Forelimb muscle (tissue), 1 donor: ENCODE measurements at places on chromosomes 7 and 10.

GRCh38 chr10:85618841-85619240, 747.8 kb downstream of the GRID1 start:
- no peak for DNase-seq

DNA sequence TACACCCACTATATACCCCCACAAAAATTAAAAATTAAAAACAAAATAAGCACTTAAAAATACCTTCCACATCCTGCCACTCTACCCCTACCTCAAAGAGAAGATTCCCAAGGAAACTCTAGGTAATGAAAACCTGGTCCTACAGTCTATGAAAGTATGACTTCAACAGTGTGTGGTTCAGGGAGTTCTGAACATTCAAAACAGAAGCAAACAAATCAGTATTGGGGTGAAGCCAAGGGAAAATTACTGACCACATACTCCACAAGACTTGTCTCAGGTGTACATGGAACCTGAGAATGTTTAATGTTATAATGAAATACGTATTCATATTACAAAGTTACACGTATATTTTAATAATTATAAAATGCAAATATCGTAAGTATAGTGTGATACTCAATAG, 20.3 kb upstream of the LIPM start:
- no peak for DNase-seq

- no peak for DNase-seq
These were observed 52.5 kb upstream of the FRMD4A start for GRCh38 chr10:14383266-14383665.

DNA sequence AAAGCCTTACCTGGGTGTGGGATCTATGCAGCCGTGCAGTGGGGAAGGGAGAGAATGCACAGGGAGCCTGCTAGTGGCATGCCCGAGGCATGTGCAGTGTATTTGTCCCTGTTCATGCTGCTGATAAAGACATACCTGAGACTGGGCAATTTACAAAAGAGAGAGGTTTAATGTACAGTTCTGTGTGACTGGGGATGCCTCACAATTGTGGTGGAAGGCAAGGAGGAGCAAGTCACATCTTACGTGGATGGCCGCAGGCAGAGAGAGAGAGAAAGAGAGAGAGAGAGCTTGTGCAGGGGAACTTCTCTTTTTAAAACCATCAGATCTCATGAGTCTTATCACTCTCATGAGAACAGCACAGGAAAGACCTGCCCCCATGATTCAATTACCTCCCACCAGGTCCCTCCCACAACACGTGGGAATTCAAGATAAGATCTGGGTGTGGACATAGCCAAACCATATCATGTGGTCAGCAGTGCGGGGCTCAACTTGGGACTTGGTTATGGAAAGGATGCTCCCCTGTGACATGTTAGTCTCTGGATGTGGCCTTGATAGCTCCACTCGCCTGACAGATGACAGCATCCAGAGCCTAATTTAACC, 128.9 kb downstream of the DOCK1 start:
- DNase-seq: no peak

DNA sequence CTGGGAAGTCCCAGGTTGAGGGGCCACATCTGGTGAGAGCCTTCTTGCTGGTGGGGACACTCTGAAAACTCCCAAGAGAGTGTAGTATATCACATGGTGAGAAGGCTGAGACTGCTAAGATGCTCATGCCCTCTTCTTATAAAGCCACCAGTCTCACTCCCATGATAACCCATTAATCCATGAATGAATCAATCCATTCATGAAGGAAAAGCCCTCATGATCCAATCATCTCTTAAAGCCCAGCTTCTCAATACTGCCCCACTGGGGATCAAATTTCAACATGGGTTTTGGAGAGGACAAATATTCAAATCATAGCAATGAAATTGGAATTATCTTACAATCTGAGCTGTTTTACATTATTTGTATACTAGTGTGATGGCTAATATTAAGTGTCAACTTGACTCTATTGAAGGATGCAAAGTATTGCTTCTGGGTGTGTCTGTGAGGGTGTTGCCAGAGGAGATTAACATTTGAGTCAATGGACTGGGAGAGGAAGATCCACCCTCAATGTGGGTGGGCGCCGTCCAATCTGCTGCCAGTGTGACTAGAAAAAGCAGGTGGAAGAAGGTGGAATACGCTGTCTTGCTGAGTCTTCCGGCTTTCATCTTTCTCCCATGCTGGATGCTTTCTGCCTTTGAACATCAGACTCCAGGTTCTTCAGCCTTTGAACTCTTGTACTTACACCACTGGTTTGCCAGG, 14.3 kb upstream of the UBE2D1 start:
- no peak for DNase-seq

DNA sequence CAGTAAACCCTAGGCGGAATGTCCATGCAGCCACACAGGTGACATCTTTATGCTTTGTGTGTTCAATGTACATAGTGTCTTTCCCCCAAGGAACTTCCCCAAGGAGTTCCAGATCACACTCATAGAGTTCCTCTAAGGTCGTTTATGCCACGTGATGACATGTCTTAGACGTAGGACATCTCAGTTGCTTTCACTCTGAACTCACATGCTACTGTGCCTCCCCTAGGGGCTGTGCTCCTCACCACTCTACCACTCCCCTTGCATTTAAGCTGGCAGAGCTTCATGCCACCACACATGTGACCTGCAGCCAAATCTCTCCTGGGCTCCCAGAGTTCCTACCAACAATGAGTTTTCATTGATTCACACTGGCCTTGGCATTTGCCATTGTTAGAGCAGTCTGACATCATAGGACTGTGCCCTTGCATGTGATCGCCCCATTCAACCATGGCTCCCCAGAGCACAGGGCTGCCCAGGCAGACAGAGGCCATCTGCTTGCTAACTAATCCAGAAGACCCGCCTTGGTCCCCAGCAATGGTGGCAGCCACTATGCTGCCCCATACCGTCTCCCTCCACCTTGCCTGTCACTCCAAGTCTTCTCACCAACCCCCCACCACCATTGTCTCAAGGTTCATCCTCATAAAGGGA, 95.3 kb upstream of the MACROH2A2 start:
- DNase-seq: no peak

GRCh38 chr10:62690703-62691102, 113.8 kb upstream of the ADO start:
- no peak for DNase-seq

GRCh38 chr10:119207366-119207666, at the start of gene GRK5:
GRK5 (plus strand) TSS chr10:119207571; CDS start chr10:119207918, 347 bp downstream.
- peak; percentile 95 for DNase-seq

GRCh38 chr7:11082552-11083213, 109.0 kb downstream of the PHF14 start:
- DNase-seq: no peak

- DNase-seq: no peak
These were observed 686 bp upstream of the MIOS start for GRCh38 chr7:7565746-7566650.

- no peak for DNase-seq
These were observed 347.8 kb downstream of the ELMO1 start for GRCh38 chr7:37100735-37101331.

DNA sequence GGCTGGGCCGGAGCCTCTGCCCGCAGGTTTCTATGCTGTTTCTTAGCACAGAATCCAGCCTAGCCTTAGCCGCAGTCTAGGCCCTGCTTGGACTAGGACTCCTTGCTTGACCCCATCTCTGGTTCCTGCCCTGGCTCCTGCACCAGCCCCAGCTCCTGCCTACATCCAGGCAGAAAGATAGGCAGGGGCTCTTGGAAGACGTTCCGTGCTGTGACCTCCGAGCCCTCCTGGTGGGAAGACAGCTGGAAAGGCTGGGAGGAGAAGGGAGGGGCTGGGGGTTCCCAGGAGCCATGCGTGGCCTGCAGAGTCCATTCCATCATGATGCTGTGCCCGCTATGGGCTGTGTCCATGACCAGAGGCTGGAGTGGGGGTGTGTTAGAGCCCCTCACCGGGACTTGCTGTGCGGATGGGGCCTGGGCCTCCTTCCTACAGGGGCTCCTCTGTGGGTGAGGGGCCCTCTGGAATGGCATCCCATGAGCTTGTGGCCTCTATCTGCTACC, 26.2 kb downstream of the RAMP3 start:
- no peak for DNase-seq

DNA sequence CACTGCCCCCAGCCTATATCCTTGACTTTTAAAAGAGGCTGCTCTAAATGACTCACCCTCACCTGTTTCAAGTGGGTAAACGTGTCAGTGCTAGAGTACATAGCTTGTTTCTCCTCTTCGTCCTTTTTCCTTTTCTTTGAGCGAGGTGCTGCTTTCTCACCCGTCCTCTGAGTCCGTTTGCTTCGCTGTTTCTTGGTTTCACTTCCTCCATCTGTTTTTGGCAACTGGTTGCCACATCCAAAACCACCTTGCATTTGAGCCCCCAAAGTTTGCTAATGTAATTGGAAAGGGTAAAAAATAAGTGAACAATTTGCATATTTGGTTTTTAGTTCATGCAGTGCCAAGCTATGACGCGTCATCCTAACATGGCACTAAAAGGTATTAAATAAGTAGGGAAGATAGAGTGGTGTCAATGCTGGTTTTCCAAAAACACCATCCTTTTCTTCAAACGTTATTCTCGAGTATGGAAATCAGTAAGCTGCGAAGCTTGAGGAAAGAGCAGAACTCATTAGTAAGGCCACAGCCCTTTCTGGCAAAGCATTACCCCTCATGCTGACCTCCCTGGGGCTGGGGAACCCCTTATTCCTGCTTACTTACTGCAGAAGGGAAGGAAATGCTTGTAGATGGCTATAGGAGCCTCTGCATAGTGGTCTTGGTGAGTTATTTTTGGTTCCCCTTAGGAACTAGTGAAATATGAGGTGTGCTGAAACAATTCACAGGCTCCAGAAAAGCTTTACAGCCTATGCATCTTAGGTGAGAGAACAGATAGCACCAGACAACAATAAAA, 133.5 kb downstream of the GALNT11 start:
- DNase-seq: no peak

DNA sequence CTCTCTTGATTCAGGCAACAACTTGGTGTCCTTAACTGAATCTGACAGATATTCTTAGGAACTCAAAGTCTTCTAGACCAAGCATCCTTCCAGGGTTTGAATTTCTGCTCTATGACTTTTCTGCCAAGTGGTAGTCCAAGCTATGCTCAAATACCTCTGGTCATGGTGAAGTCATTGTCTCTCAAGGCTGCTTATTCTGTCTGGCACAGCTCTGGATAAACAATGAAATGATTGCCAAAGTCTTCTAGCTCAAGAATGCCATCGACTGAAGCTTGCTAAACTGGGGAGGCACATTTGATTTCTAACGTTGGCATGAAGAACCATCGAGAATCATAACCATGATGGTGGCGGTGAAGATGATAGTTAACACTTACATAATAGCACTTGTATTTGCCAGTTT, 116.2 kb upstream of the MKX start:
- no peak for DNase-seq

DNA sequence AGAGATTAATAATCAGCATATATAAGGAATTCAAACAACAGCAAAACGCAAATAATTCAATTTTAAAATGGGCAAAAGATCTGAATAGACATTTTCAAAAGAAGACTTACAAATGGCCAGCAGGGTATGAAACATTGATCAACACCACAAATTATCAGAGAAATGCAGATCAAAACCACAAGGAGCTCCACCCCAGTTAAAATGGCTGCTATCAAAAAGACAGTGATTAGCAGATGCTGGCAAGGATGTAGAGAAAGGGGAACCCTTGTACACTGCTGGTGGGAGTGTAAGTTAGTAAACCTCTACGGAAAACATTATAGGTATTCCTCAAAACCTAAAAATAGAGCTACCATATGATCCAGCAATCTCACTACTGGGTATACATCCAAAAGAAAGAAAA, 128.0 kb upstream of the CACUL1 start:
- DNase-seq: no peak

- no peak for DNase-seq
These were observed 156.9 kb upstream of the PCBD1 start for GRCh38 chr10:71045204-71045809.

DNA sequence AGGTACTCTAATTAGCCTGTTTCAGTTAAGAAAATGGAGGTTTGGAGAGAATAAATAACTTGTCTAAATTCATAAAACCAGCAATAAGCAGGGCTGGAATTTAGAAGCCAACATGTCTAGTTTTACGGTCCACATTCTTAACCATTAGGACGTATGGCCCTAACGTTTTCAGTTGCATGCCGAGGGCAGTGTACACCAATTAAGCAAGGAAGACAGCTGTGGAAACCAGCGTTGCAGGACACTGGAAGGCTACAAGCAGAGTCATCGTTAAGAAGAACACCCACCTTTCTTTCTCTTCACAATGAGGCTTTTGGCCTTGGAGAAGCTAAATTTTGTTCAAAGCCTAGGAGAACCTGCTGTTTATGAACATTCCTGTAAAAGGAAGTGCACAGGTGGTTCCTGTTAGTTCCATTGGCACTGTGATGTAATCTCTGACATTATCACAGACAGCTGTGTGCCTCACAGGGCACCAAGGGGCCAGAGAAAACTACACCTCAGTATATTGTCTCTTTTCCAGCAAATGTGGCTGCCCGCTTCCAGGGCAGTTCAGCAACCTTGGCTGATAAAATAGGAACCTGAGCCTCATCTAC, 21.0 kb downstream of the MPP7 start:
- no peak for DNase-seq

DNA sequence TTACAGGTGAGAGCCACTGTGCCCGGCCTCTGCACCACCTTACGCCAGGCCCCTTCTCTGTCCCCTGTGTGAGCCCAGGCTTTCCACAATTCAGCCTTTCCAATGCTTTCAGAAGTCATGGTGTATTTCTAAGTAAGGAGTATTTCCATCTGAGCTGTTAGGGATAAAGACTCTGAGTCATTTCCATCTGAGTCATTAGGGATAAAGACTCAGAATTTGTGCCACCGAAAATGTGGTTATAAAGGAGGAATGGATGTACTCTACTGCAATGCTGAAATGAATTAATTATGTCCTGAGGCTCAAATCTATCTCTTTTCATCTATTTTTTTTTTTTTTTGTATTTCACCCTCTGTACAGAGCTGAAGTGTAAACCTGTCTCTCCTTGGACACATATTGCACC, 84.0 kb downstream of the GATA3 start:
- no peak for DNase-seq

DNA sequence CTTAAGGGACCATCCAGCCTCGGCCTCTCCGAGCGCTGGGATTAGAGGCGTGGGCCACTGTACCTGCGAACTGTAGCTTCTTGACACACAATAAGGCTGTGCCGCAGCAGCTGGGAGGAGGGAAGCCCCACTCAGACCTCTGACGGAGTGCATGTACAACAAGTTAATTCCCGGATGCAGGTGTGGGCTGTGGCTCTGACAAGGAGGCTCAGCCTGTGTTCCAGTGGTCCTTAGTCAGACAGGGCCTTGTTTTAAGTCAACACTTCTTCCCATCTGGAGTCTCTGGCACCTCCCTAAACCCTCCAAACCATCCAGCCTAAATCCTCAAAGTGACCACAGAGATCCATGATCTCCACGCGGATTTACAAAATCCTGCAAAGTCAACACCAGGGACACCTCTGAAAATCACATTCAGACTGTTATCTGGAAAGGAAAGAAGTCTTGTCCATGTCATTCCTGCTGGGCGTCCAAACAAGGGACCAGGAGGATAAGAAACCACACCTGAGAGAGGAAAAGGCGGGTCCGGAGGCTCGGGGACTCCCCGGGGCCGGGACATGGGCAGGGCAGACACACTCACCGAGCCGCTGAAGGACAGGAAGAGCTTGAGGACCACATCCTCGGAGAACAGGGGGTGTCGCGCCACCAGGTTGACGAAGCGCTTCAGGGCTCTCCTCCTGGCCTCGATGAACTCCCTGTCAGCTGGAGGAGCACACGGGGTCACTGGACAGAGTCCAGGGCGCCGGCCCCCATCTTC, 29.4 kb downstream of the NUDT1 start:
- no peak for DNase-seq

- DNase-seq: no peak
These were observed 87.4 kb downstream of the ARHGAP22 start for GRCh38 chr10:48517482-48517881.
